ENCODE measurements at places on chromosomes 13 and 19. TPM values are rescaled to one million over a fixed set of nuclear protein-coding genes. Genes with fewer than 3 reads are reported as not detected.

SULT2B1 gene
- polyA plus RNA-seq = 0.90 TPM

PODNL1 gene
- polyA plus RNA-seq = 0.58 TPM

MYADM gene
- polyA plus RNA-seq = 191 TPM

MBD3L2 gene
- not detected for polyA plus RNA-seq

CEACAM7 gene
- polyA plus RNA-seq = 0.40 TPM

NUP58 gene
- polyA plus RNA-seq = 12.2 TPM

ZNF814 gene
- polyA plus RNA-seq = 4.0 TPM

IGFL2 gene
- 1.1 TPM for polyA plus RNA-seq

TSSK6 gene
- 0.82 TPM for polyA plus RNA-seq

ZNF578 gene
- 1.0 TPM for polyA plus RNA-seq

SIGLEC8 gene
- 0.08 TPM for polyA plus RNA-seq

FFAR2 gene
- polyA plus RNA-seq = 4.6 TPM

APOC1 gene
- 40.3 TPM for polyA plus RNA-seq

ADAMTS10 gene
- 11.0 TPM for polyA plus RNA-seq

SLC15A1 gene
- 1.8 TPM for polyA plus RNA-seq

CYP4F11 gene
- polyA plus RNA-seq = 0.34 TPM

PNMA8B gene
- 0.79 TPM for polyA plus RNA-seq

TMPRSS9 gene
- polyA plus RNA-seq = 0.09 TPM

DMWD gene
- 13.9 TPM for polyA plus RNA-seq

CD37 gene
- 10.6 TPM for polyA plus RNA-seq

CEACAM20 gene
- not detected for polyA plus RNA-seq

OLFM2 gene
- polyA plus RNA-seq = 61.4 TPM

ZNF714 gene
- polyA plus RNA-seq = 1.2 TPM

EHD2 gene
- polyA plus RNA-seq = 32.7 TPM

GNG8 gene
- not detected for polyA plus RNA-seq

PRODH2 gene
- polyA plus RNA-seq = not detected

IZUMO2 gene
- not detected for polyA plus RNA-seq

IRF2BP1 gene
- 7.7 TPM for polyA plus RNA-seq

CEBPA gene
- 335 TPM for polyA plus RNA-seq

ZNF569 gene
- polyA plus RNA-seq = 2.7 TPM

POU4F1 gene
- polyA plus RNA-seq = not detected

S1PR5 gene
- 0.20 TPM for polyA plus RNA-seq

HCN2 gene
- 0.22 TPM for polyA plus RNA-seq

FFAR1 gene
- not detected for polyA plus RNA-seq

HCST gene
- 4.1 TPM for polyA plus RNA-seq

MAP4K1 gene
- 1.8 TPM for polyA plus RNA-seq

PPM1N gene
- 0.71 TPM for polyA plus RNA-seq

GIPR gene
- polyA plus RNA-seq = 5.6 TPM

CAMSAP3 gene
- polyA plus RNA-seq = 0.11 TPM

ZNF793 gene
- polyA plus RNA-seq = 0.58 TPM

MYBPC2 gene
- 0.06 TPM for polyA plus RNA-seq

REXO1 gene
- 23.5 TPM for polyA plus RNA-seq

ELSPBP1 gene
- polyA plus RNA-seq = not detected

ATP4A gene
- polyA plus RNA-seq = 2.9 TPM

ZNF506 gene
- polyA plus RNA-seq = 11.9 TPM

DHDH gene
- polyA plus RNA-seq = not detected
